Dermis microvascular lymphatic vessel endothelial cell (primary cell): ENCODE measurements at places on chromosomes 2 and 18. TPM values are rescaled to one million over a fixed set of nuclear protein-coding genes. Genes with fewer than 3 reads are reported as not detected.

The MPHOSPH10 gene
- total RNA-seq = 10.6 and 11.7 TPM in 2 replicates

- no peak for DNase-seq
Measured at GRCh38 chr2:96085541-96086355, 30.6 kb downstream of the ADRA2B start.

DNA sequence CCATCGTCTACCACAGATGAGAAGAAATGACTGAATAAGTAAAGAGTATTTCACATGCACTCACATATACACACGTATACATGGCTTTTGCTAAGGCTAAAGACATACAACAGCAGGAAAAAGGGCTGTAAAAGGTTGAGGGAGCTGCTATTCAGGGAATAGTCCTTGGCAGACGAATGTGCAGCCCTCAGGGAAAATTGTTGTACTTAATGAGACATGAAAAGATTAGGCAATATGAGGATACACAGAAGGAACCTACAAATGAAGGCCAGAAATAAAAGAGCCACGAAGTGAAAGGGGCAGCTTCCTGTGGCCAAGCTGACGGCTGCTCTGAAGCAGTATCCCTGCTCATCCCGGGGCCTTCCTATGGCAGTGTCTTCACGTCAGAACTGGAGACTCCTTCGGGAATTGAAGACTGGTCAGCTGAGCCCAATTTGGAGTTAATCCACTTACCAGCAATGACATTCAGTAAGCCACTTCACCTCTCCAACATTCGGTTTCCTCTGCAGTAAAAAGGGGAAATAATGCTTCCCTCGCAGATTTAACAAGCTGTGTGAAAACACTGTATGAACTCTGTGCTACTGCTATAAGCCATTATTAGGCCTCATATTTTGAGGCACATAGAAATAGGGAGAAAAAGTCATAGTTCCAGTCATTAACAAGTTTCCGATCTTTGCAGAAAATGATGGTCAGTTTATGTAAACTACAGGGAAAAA is 221.8 kb downstream of the STK39 start:
- DNase-seq = no peak

GRCh38 chr2:117835990-117836760 is 21.7 kb downstream of the DDX18 start:
- DNase-seq = peak; percentile 79
